ENCODE measurements at places on chromosomes 13 and 19.

GRCh38 chr19:49114630-49115363, 627 bp downstream of the LIN7B start:
- H3K4me3 ChIP-seq: peak overlapping the region; percentile 84
- peaks cover 24% of the 10 kb centered on the region for H3K4me1 ChIP-seq
- no peak for DNase-seq
- peak overlapping the region; percentile 72 for H3K27ac ChIP-seq

GRCh38 chr19:16249826-16250404, 52.2 kb downstream of the AP1M1 start:
- H3K27me3 ChIP-seq: no peaks in the 10 kb centered on the region
- no peak overlapping the region for H3K27ac ChIP-seq
- no peak for DNase-seq
- no peak overlapping the region for H3K4me3 ChIP-seq

GRCh38 chr13:40060296-40061007, 405.0 kb downstream of the COG6 start:
- no peak overlapping the region for H3K27ac ChIP-seq
- no peaks in the 10 kb centered on the region for H3K36me3 ChIP-seq
- peak; percentile 86 for DNase-seq
- H3K4me3 ChIP-seq: no peak overlapping the region
- peaks cover 14% of the 10 kb centered on the region for H3K4me1 ChIP-seq

DNA sequence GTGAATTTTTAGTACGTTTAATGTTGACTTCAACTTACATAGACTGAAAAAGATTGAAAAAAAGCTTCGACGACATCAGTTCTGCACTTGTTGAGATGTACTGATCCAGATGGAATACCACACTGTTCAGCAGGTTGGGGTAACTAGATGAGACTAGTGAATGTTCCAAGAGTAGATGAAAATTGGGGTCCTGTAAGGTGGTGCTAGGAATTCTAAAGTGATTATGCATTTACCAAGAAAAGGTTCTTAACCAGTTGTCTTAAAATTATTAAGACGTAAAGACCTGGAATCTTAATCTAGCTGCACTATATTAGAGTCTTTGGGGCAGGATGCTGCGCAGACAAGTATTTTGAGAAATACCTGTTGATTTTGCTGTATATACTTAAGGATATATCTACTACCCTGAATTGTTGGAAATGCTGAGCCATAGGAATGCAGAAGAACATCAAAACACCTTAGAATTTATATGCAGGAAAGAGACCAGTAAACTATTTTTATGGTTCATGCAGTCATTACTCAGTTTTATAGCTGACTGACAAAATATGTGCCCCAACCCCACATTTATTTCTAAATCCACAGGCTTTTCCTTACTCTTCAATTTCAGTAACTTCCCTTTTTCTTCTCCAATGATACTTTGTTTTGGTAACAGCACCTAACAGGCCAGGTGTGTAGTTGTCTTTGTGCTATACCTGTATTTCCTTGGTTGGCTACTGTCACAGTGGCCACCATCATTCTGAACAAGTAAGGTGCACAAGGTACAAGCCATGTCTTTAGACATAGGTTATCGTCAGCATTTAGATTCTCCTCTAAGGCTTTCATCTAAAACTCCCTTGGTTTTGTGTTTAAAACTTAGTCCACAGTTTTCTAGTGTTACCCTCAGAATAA, 8.6 kb downstream of the MIR17HG start:
- H3K36me3 ChIP-seq: peaks cover 19% of the 10 kb centered on the region
- H3K4me3 ChIP-seq: no peak overlapping the region
- DNase-seq: no peak
- H3K4me1 ChIP-seq: peaks cover 18% of the 10 kb centered on the region

- no peak for DNase-seq
- H3K27me3 ChIP-seq: no peaks in the 10 kb centered on the region
- H3K36me3 ChIP-seq: no peaks in the 10 kb centered on the region
- H3K4me1 ChIP-seq: no peaks in the 10 kb centered on the region
- H3K4me3 ChIP-seq: no peak overlapping the region
Observed at GRCh38 chr13:57346786-57347185, 179.8 kb downstream of the PRR20E start.

GRCh38 chr19:19444681-19445155, 39.2 kb downstream of the GATAD2A start:
- DNase-seq: no peak
- no peaks in the 10 kb centered on the region for H3K27me3 ChIP-seq
- H3K36me3 ChIP-seq: no peaks in the 10 kb centered on the region
- H3K4me1 ChIP-seq: no peaks in the 10 kb centered on the region
- H3K27ac ChIP-seq: peak overlapping the region; percentile 57

DNA sequence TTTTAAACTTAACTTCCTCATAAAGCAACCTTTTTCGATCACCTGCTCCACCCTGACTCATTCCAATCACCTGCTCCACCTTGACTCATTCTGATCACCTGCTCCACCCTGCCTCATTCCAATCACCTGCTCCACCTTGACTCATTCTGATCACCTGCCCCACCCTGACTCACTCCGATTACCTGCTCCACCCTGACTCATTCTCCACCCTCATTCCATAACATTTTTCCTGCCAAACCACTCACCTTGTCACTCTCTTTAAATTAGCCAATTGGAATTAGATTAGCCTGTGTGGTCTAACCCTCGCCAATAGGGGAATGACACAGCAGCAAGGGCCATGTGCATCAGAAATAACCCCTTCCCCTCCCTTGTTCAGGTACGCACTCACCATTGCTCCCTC, 31.9 kb upstream of the ZNF83 start:
- H3K4me1 ChIP-seq: no peaks in the 10 kb centered on the region
- H3K27ac ChIP-seq: no peak overlapping the region
- H3K4me3 ChIP-seq: no peak overlapping the region
- DNase-seq: no peak

DNA sequence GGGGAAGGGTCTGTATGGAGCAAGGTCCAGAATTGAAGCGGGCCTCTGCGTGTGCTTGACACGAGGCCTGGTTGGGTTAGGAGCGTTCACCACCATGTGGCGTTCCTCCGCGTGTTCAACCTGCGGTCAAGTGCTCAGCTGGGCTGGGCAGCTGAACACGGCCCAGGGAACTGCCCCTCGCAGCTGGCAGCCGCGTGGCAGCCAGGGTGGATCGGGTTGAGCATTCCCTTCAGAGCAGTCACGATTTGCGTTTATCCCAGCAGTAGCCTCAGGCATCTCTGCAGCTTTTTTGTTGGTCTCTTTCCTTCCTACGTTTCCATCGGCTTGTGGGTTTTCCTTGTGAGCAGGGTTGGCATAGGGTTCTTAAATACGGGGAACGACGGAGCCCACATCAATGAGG, 28.7 kb upstream of the F2RL3 start:
- H3K4me3 ChIP-seq: no peak overlapping the region
- no peaks in the 10 kb centered on the region for H3K4me1 ChIP-seq
- H3K36me3 ChIP-seq: peaks cover 37% of the 10 kb centered on the region
- DNase-seq: no peak
- H3K27ac ChIP-seq: no peak overlapping the region
- no peaks in the 10 kb centered on the region for H3K27me3 ChIP-seq

DNA sequence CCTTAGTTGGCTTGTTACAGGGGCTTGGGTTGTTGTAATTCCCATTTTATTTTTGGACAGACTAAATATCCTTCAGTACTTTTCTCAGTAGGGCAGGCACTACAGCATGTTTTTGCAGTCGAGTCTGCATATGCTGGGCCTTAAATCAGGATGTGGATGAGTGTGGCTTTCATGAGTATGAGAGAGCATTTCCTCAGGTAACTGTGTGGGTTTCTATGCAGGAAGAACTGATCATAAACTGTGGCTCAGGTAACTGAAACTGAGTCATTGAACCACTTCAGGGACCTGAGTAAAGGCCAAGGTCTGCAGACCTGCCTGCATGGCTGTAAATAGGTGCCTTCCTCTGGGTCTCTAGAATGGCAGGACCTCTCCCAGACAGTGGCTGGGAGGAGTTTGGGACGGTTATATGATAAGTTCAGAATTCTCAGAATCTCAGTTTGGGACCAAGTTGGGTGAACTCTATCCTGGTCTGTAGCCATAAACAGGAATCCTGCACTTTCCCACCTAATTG, 112.1 kb downstream of the ZNF737 start:
- H3K4me1 ChIP-seq: no peaks in the 10 kb centered on the region
- H3K27ac ChIP-seq: no peak overlapping the region
- no peak for DNase-seq

DNA sequence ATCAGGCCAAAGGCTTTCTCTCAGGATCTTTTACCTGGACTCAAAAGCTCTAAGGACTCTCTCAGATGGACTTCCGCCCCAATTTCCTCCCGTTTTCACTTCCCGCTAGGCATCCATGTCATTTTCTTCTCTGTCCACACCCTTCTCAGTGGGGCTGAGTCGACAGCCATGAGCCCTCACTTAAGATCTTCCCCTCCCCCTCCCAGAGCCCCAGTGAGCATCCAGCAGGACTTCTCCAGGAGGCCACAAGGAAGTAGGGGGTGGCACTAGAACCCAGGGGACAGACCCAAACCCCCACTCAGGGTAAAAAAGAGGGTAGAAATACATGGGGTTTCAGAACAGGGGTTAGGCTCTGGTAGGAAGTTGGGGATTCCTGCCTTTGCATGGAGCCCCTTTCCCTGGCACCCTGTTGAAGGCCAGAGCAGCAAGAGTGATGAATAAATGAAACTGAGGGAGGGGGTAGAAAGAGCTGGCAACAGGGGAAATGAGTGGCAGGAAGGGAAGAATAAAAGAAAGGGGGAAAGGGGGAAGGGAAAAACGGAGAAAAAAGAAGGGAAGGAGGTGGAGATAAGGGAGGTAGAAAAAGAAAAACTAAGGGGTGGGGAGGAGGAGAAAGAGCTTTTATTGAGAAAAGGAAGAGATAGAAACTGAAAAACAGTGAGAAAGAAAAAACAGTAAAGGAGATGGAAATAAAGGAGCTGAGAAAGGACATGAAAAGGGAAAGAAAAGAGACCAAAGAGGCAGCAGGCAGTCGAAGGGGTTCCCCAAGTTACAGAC, 42.3 kb downstream of the DEDD2 start:
- no peak overlapping the region for H3K4me3 ChIP-seq
- no peak for DNase-seq

DNA sequence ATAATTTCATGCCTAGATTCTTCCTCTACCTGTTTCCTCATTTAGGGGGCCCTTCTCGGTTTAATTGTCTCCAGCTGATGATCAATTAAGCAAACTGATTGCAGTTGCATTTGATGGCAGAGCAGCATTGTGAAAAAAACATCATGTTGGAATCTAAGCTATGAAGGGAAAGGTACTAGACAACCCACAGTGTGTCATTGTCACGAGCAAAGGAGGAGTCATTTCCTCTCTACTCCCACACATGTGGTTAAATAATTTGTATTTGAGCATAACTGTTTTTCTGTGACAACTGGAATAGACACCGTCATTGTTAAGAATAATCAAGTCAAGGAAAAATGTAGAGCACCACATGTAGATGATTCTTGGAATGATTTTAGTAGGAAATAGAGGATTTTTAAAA, 240.3 kb downstream of the DCT start:
- no peaks in the 10 kb centered on the region for H3K4me1 ChIP-seq
- no peak overlapping the region for H3K4me3 ChIP-seq
- DNase-seq: no peak
